Thoracic aorta (tissue), 2 donors: ENCODE measurements at places on chromosomes 3 and 15. TPM values are rescaled to one million over a fixed set of nuclear protein-coding genes. Genes with fewer than 3 reads are reported as not detected.

TLR9 gene
- total RNA-seq: not detected

UBE3A gene
- 104 TPM for total RNA-seq

RAD51 gene
- 0.27 TPM for total RNA-seq

GOLGA6A gene
- total RNA-seq: 0.42 TPM

COL6A5 gene
- not detected for total RNA-seq

RAB43 gene
- 26.4 TPM for total RNA-seq

NAALADL2 gene
- total RNA-seq: 21.0 TPM
